ENCODE measurements at places on chromosomes 7 and 10.

- no peak for DNase-seq
These were observed 139.0 kb upstream of the GDF10 start for GRCh38 chr10:47160967-47161366.

GRCh38 chr7:151814400-151815009 lies 62.4 kb downstream of the PRKAG2 start:
- no peak for DNase-seq

DNA sequence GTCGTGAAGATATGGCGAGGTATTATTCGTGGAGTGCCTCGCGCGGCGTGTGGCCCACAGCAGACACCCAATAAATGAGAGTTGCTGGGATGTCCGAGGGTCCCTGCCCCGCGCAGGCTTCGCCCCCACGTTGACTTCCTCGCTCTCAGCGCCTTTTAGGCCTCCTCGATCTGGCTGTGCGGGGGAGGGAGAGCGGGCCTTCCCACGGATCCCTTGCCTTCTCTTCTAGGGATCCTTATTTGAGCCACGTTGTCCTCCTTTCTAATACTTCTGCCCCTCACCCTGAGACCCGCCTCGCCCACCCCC lies 660 bp downstream of the VCL start:
- no peak for DNase-seq

DNA sequence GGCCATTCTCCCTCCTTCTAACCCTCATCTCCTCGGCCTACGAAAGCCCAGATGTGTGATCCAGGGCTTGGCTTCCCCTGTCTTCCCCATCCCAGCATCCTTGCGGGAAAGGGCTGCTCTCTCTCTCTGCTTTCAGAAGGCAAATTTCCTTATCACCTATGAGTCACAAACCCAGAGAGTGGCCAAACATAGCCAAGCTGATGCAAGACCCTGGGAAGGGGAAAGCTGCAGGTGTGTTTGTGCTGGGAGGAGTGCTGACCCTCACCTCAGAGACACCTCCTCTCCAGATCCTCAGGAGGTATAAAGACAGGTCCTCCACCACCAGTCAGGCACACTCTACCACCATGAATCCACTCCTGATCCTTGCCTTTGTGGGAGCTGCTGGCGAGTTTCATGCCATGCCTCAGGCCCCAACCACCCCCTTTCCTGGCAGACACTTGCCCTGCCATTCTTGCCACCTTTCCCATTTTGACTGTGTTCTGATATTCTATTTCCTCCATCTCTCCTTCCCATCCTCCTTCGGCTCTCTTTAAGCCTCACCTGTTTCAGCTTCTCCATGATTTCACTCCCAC lies 10.6 kb upstream of the PRSS2 start:
- DNase-seq: no peak

DNA sequence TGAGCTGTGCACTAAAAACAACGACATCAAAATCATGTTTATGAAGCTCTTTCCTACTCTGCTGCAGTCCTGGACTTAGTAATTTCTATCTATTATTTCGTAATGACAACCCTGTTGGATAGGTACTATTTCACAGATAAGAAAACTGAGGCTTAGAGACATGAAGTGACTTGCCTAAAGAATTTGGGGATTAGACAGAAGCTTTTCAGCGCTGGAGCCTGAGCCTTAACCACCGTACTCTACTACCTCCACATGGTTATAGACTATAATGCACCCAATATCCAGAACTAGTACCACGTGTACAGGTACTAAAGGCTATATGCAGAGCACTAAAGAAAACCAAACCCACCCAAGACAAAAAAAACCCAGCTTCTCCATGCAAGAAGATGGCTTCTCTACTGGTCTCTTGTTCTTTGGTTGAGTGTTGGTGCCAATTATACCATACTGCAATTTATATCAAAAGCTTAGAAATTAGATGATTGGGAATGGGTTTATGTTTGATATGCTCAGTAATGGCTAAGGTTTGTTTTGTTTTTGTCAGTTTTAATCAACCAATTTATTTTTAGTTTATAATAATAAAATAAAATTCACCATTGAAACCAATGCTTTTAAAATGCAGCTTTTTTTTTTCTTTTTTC lies 6.5 kb upstream of the SNX10 start:
- no peak for DNase-seq

DNA sequence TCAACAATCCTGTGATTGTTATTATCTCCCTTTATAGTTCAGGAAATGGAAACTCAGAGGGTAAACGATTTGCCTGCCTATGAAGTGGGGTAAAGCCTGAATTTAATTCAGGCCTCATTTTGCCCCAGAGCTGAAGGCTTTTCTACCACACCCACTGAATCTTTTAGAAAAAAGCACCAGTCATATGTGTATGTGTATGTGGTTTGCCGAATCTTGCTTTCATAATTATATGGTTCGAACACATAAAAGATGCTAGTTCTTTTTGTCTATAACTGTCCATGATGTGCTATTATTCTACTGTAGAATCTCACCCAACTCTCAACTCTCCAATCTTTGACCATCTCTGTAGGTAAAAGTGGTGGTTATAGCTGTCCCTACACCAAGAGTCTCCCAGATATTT lies 83.6 kb downstream of the MYOF start:
- no peak for DNase-seq

DNA sequence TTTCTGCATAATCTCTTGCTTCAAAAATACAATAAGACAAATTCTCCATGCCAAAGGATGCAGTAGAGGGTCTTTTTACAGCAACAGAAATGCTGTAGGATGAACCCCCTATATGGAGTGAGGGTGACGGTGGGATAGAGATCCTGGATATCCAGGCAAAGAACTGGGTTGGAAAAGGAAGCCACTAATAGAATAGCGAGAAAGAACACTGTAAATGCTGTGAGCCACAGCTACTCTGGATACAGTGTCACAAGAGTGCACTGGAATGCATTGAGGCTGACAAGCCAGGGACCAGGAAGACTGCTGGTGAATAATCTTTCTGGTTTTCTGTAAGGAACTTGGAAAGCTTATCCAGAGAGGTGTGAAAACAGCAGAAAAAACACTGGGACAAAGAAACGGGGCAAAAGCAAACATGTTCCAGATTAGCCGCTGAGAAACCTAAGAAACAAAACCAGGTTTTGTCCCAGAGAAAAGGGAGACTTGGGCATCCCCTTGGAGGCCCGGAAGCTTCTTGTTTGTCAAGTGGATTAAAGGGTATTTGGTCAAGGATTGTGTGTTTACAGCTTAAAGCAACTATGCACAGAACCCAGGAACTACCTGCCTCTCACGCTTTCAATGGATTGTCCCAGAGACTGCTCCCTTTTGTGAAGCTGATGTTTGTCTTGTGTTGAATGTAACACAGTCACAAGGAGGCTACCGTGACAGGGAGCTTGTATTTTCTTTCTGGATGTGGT lies 6.2 kb upstream of the MSMB start:
- DNase-seq: no peak

DNA sequence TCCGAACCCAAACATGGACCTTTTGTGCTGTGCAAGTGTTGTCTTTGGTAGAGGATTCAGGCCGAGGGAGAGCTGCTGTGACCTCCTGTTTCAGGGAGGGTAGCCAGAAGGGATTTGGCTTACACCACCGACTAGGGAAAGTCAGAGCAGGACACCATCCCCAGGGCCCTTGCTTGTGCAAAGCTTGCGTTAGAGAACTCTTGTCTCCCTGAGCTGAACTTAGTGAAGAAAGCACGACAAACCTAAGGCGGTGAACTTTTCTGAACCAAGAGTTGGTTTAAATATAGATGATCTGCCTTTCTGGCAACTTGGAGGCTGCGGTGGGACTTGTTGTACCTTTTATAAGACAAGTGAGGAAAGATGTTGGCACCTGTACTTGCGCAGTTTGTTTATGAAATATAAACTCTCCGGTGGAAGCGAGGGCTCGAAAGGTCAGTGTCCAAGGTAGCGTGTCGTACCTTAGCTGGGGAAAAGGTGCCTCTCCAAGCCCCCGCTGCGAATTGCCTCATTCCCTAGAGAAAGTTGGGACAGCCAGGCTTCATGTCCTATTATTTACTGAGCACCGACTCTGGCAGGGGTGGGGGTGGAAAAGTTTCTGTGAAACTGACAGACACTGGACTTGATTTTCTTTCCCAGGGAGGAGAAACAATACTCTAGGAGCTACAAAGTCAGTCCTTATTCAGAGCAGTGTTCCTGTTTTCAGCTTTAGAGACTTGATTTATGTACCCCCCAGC lies 31.6 kb downstream of the WBP1L start:
- DNase-seq: no peak

DNA sequence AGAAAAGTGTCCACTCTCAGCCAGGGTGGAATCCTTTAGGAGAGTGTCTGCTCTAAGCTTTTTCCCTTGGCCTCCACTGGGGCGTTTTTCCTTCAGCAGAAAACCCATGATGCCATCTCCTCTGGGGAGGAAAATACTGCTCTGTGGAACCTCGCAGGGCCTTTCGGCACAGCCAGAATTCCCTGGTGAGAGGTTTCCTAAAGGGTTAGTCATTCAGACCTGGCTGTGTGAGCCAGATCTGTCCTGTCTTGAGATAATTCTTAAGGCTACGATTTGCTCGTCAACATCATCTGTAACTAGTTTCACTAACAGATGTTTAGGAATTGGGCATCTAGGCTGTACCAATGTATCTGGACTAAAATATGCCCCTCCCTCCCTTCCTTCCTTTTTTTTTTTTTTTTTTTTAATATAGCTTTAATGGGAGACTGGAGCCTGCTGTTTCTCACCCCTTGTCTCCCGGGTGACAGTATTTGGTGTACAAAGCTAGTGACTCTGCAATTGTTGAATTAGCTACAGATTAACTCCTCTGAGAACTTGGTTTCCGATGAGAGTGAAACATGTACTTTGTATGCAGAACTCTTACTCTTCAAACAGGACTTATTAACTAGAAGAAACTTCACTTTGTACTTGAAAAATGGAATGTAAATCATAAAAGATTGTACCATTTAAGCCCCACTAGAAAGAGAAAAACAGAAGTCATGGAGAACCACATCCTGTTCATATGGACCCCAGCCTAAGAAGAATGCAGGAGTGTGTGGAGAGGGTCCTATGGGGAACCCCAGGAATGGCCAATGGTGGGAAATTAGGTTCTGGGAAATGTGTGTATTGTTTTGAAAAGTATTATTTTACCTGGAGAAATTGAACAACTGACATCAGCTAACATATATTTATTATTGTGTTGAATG lies 230.9 kb downstream of the CAMK1D start:
- DNase-seq: no peak

DNA sequence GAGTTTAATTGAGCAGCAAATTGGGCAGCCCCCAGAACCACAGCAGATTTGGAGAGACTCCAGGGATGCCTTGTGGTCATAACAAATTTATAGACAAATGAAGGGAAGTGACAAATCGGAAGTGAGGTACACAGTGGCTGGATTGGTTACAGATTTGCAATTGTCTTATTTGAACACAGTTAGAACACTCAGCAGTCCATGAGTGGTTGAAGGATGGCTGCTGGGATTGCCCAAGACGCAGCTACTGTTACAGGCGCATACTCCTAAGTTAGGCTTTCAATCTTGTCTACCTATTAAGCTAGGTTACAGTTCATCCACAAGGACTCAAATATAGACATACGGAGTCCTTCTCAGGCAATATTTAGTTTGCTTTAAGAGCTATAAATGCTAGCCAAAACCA lies 7.4 kb downstream of the ACADSB start:
- no peak for DNase-seq

DNA sequence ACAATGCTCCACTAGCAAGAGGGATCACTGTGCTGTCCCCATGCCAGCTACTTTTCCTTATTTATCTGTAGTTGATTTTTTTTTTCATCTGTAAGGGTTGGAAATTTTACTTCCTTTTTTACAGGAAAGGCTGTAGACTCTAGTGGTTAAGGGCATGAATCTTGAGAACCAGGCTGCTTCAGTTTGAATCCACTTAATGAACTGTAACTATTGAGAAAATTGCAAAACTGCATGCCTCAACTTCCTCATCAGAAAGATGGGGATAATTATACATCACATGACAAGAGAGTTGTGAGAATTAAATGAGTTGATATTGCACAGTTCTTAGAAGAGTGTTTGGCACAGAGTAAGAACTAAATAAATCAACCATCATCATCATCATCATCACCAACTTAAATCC lies 106.4 kb upstream of the GSDME start:
- no peak for DNase-seq

DNA sequence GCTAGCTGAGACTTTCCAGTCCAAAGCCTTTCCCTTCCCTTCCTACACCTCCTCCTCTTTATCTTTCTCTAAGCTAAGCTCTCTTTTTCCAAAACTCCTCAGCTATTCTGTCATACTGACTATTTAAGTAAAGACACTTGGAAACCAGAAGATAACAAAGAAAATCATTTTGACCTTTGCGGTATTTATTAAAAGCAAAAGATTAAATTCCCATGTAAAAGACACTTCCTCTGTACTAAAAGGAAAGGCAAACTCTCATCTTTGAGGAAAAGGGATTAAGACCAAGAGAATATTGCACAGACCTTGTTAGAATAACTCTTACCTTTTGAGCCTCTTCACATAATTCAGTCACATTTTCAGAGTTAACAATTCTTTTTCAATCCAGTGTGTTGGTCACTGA lies 15.8 kb downstream of the ST8SIA6 start:
- DNase-seq: no peak

- DNase-seq: no peak
These were observed 107.4 kb downstream of the FAM204A start for GRCh38 chr10:118234683-118235082.

DNA sequence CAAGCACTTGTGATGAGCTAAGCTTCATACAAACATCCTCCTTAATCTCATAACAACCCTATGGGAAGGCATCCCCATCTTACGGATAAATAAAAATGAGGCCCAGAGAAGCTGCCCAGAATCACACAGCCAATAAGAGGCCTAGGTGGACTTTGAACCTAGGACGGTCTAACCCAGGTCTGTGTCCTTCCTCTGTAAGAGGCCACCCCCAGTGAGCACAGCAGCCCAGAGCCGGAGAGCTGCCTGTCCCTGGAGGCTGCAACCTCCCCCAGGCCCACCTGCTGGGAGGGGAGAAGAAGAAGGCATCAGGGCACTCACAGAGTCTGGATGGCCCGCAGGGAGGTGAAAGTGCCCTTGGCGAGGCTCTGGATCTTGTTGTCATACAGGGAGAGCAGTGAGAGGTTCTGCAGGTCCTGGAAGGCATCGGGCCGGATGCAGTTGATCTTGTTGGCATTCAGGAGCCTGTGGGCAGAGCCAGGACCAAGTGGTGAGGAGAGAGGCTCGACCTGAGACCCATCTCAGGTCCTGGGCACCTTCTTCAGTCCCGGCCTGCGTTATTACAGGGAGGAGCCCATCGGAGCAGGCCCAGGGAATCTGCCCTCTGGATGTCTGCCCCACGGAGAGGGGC lies 129.6 kb downstream of the SLIT1 start:
- no peak for DNase-seq

- no peak for DNase-seq
These were observed 34.2 kb downstream of the CYP17A1 start for GRCh38 chr10:102802920-102803534.

DNA sequence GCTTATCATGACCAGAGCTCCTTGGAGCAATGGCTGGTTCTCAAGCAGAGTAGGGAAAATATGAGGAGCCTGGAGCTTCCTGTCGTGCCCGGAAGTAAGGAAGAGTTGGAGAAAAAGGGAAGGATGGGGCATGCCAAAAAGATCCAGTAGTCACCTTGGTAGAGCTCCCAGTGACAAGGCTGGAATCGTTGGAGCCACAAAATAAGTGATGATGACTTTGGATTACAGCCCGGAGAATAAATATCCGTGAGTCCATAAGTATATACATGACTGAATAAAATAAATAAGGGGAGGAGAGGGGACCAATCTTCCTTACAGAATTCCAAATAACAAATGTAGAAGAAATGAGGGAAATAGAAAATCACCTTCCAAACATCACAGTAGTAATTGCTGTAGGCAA lies 29.3 kb downstream of the LMTK2 start:
- no peak for DNase-seq

Data from Jurkat, Clone E6-1 (cell line).